ENCODE measurements at places on chromosomes 7 and 10.
A peak's percentile ranks its signal among the peaks of the same experiment; 100 is the strongest.

DNA sequence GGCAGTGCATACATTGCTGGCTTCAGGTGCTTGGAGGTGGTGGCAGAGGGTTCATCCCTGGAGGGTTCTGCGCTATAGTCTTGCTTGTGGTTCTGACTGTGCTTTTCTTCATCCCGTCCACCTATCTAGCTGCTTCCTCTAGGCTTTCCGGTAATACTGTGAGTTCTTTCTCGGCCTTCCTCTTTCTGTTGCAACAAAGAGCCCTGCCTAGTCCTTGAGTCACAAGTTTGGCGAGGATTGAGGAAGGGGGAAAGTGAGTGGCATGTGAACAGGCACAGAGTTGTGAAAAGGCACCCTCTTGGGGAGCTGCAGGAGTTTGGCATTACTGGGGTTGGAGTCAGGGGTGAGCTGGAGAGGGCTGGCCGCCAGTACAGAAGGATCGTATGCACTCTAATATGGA, 123.0 kb downstream of the SH2D4B start:
- DNase-seq, result no peak

GRCh38 chr7:128910569-128910945, at the start of gene KCP:
Gene KCP (minus strand): TSS chr7:128910709. CDS start chr7:128910676, 33 bp downstream.
- no peak for DNase-seq

GRCh38 chr10:52450762-52451291, 136.7 kb downstream of the DKK1 start:
- DNase-seq, result no peak

DNA sequence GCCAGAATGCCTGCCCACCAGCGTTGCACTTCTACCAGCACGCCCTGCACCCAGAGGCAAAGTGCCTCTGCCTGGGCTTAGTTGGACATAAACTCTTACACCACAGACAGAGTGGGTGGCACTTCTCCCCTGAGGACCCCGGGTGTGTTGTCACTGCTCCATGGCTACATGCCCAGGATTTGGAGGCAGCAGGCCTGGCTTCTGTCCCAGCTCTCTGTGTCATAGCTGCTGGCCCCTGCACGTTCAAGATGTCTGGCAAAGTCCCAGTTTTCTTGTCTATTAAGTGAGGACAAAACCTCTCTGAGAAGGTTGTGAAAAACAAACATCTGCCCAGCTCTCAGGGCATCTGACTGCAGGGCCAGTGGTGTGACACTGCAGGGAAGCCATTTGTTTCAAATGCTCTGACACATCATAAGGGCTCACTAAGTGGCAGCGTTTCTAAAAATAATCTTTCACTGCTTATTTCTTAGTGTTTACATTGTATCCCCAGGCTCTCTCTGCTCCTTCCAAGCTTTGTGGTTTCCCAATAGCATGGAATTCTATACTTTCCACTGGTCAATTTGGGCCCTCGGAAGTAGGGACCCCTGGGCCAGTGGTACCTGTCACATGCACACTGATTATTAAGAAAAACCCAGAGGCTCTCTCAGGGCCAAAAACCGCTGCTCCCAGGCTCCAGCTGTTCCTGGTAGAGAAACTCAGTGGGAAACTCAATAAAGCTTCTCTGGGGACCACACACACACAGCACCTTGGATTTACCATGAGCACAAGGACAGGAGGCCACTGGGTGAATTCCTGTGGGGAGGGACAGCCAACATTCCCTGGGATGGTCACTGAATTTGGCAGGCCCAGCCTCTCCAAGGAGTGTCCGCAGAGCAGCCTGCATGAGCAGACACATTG, 86.2 kb upstream of the ANLN start:
- peak; percentile 76 for DNase-seq

GRCh38 chr7:104903044-104903443, 111.0 kb upstream of the KMT2E start:
- DNase-seq, result no peak

DNA sequence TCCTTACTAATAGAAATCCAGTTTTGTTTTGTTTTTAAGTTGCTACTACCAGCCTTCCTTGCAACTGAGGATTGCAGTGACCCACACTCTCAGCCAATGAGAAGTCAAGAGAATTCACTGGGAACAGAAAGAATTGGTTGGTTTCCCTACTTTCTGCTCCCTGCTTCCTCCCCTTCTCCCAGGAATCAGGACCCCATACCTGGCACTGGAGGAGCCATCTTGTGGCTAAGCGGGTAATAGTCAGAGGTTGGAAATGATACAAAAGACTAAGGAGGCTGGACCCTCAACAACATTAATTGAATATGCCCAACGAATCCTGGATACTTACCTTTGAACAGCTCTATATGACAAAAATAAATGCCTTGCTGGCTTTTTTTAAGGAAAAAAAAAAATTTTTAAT, 6.3 kb downstream of the TMEM176A start:
- DNase-seq, result no peak
